ENCODE measurements at places on chromosomes 3 and 15. TPM values are rescaled to one million over a fixed set of nuclear protein-coding genes. Genes with fewer than 3 reads are reported as not detected.

GRCh38 chr3:70780790-70781189 lies 468.4 kb upstream of the MDFIC2 start:
- no peak for DNase-seq

GRCh38 chr3:188219147-188219546 lies 65.2 kb downstream of the LPP start:
- DNase-seq: no peak

DNA sequence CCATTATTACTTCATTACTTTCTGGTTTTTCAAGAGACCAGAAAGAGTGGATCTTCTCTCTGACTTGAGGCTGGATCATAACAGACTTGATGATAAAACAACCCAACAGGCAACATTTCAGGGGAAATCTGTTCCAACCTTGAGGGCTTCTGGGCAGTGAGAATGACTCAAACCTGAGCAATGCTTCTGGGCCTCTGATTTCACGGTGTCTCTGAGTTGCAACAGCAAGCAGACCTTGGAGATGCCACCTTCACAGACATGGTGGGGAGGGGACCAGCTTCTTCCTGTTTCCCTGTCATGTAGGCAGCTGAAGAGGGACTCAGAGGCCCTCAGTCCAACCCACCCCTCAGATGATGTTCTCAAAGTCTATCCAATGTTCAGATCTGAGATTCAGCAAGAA lies 104.0 kb downstream of the ABHD5 start:
- DNase-seq: no peak

GRCh38 chr3:42652611-42653302 lies 740 bp upstream of the ZBTB47 start:
- DNase-seq: no peak

Gene GPR149
- 2.2 TPM for polyA plus RNA-seq

Data from spinal cord (tissue), 10 donors.